ENCODE measurements at places on chromosomes 2 and 18. TPM values are rescaled to one million over a fixed set of nuclear protein-coding genes. Genes with fewer than 3 reads are reported as not detected.

DNA sequence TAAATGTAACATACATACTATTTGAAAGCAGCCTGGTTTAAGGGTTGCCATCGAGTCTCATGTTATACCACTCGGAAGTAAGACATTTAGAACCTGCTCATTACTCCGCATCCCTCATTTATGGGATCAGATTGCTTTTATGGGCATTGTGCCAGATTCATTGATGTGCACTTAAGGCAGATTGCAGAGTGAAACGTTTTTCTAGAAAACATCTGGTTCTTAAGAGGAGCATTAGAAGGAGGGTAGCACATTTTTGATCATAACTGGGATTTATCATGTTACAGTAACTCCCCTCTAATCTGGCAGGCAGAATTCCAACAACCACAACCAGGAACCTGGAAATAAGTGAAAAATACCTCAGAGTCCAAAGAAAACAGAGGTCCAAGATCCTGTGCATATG lies 74.2 kb upstream of the GALNT3 start:
- DNase-seq: no peak

RFX8 gene
- 1.3 TPM for total RNA-seq

CD8B2 gene
- not detected for total RNA-seq

GRCh38 chr18:2932247-2933181 lies 80.4 kb downstream of the LPIN2 start:
- peak; percentile 63 for DNase-seq

C1GALT1C1L gene
- total RNA-seq: not detected

All from H1 (cell line).